ENCODE measurements at places on chromosomes 7 and 10.

DNA sequence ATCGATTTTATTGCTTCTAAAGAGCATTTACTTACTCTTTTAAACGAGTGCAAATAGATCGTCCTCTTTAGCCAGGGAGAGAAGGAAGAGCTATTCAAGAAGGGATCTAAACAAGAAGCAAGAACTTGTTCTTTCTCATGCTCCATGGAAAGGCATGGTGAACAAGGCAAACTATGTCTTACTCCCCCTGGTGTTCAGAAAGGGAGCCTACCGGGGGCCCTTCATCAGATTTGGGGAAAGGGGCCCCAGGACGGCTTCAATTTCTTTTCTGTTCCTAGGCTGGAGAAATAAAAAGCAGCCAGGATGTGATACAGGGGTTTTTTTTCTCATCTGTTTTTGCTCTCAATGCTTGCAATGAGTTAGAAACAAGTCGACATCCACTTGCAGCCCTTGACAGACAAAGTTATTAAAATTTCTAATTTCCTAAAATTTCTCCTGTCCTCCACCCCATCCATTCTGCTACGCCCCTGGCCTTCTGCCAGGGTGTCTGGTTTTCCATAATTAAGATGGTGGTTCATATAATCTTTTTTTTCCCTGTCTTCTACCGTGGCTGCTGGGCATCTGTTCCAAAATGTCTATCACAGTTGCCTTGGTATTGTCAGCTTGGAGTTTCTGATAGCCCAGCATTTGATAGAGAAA is 214.4 kb downstream of the CREB5 start:
- peak; percentile 52 for DNase-seq

DNA sequence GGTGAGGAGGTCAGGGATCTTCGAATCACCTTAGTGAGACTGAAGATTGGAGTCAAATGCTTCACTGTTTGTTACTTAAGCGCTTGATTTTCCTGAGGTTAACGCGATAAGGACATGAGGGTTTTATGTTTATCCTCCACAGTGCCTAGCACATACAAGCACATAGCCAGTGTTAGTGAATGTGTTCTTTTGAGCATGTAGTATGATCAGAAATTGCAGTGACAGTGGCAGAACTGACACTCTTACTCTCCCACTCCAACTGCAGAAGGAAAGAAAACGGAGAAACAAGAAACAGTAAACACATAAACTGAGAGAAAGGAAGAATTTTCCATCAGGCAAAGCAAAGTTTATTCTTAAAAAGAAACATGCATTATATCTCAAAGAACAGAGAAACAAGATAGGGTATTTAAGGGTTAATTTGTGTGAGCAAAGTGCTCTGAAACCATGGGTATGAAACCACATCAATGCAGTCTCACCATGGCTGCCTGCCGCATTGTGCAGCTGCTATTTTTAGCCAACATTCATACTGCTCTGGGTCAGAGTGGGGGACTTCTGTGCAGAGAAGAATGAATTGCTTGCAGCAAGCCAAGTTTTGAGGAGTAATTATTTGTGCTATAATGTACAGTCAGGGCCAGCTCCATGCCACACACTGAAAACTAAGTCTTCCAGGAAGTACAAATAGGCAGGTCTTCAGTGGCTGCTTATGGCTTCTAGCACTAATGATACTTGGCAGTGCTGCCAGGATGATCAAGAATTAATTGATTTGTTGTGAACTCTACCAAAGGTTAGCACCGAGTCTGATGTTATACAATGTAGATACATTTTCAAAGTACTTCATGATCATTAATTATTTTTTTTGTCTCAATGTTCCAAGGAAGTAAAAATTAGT is 152.0 kb downstream of the MACC1 start:
- peak; percentile 83 for DNase-seq

GRCh38 chr7:158929306-158929705 is 72.9 kb downstream of the DYNC2I1 start:
- no peak for DNase-seq

- DNase-seq, result peak; percentile 1
Measured at GRCh38 chr7:96833676-96834453, 124.2 kb upstream of the SEM1 start.

DNA sequence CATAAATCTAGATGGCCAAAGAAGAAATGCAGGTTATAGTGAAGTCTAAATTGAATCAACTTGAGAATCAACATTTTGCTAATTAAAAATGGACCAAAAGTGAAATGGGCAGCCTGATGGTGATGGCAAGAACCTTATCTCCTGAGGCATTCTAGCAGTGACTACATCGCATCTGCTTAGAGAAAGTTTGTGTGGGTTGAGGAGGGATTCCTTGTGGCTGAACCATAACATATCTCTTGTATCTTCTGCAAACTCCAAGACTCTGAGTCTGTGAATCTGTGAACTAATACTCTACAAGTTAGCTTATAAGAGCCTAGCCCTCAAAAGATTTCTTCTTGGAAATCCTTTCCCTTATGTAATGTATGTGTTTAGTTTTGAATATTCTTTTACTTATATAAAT is 85.6 kb downstream of the PRKG1 start:
- DNase-seq, result no peak

GRCh38 chr7:27936047-27936767 is 196.2 kb downstream of the TAX1BP1 start:
- DNase-seq, result no peak

DNA sequence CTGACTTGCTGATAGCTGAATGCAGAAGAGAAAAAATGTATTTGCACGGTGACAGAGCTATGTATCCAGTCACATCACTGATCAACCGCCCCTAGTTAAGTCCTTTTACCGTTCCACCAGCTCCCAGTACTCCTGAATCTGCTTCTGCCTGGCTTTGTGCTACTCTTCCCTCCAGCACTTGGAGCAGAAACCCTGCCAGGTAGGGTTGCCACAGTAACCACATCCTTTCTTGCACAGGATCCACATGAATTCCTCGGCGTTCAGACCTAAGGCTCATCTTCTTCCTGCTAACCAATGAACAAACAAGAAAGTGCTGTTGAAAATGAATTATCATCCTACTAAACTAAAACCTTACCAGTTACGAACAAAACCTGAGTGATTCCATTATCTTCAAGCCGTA is 52.0 kb upstream of the KCTD7 start:
- no peak for DNase-seq
